Suprapubic skin (tissue), 4 donors: ENCODE measurements at places on chromosomes 11 and 22.

- DNase-seq = no peak
Measured at GRCh38 chr11:122809866-122810265, 28.4 kb upstream of the CRTAM start.

DNA sequence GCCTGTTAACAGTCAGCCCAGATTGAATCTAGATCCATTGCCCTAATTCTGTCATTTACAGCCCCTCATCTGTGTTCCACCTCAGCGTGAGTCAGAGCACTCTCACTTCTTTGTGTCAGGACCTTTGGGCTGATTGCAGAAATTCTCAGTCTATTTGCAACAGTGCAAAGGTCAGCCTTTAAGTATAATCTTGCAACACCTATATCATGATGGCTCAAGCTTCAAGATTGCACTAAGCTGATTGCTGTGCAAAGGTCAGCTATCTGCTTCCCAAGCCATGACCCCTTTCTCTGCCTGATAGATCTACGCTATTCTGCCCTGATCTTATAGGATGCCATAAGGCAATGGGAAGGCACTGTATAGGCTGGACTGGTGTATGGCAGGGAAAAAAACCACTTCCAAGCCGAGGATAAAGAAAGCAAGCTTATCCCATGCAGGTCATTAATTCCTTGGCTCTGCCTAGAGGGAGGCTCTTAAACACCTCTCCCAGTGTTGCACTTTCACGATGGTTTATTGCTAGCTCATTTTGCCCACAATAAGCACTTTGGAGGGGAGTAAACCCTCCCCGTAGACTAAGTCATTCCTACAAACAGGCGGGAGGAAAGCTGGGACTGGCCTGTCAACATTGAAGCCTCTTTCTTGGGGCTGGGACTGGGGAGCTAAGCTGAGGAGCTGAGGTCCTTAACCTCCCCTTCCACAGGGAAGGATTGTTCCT is 100.6 kb downstream of the RRAS2 start:
- DNase-seq = no peak

GRCh38 chr11:315051-315481 is 1.2 kb downstream of the IFITM1 start:
- DNase-seq = no peak

DNA sequence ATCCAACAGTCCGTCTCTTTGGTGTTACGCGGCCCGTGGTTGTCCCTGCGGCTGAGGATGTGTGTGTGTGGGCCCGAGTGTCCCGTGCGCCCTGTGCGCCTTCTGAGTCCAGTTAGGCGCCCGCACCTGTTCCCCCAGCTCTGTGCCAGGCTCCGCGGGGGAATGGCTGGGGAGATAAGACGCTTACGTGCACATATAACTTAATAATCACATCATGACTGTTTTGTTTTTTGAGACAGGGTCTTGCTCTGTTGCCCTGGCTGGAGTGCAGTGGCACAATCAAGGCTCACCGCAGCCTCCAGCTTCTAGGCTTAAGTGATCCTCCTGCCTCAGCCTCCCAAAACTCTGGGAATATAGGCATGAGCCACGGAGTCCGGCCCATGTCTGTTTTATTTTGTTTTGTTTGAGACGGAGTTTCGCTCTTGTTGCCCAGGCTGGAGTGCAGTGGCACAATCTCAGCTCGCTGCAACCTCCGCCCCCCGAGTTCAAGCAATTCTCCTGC is 817 bp downstream of the ARL2 start:
- DNase-seq = no peak

DNA sequence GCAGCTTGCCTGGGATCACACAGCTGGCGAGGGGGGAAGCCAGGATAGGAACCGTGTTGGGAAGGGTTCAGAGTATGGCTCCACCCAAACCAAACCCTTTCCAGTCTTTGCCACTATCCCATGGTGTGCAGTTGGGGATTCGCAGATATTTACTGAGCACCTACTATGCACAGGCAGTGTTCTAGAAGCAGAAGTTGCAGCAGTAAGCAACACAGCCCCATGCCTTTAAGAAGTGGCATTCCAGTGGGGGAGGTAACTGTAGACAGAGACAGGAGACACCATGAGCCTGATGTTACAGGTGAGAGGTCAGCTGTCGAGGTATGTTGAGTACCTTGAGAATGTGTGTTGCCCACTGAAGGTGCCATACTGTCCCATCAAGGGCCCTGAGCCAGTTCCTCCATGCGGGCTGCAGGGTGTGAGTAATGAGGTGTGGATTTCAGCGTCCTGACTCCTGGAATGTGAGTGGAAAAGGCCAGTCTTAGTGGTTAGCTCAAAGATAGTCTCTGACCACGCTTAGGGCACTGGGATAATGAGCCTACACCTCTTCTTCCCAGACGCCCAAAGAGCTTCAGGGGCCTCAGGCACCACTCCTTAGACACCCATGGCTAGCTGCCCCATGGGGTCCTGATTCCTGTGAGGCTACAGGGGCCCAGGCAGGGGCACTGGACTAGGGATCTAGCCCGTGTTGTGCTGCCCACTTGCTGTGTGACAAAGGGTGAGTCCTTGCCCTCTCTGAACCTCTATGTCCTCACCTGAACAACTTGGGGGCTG is 71.8 kb upstream of the TP53I11 start:
- DNase-seq = no peak

- no peak for DNase-seq
Measured at GRCh38 chr22:22366537-22366936, 122.0 kb downstream of the VPREB1 start.

DNA sequence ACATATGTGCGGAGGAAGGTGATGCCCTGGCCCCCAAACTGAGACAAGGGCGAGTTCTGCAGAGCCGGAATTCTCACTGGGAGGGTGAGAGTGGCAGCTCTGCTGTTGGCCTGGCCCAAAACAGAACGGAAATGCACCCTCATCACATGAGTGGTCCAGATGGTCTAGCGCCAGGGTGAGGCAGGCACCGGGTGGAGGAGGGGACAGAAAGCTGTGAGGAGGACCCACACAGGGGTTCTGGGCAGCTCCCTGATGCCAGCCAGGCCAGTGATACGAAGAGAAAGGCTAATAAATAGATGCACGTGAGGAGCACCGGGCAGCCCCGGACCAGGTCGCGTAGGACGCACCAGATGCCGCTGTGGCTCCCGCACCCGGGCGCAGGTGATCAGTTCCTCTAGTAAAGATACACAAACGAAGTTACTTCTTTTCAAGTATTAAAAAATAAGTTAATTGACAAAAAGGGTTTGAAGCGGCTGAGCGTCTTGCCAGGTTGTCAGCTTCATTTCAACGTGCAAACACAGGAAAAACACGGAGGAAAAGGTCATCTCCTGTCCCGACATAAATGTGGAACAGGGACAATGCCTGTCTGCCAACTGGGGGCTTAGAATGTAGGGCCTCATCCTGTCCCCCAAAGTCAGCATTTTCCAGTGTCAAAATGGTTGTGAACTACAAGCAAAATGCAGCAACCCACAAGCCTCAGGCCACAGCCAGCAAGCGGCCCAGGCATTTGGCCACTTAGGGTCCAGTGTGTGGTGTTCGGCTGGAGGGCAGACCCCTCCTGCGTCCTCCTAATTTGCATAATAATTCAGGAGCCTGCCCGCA is 15.3 kb upstream of the BID start:
- DNase-seq = no peak

- no peak for DNase-seq
Measured at GRCh38 chr11:30049214-30049613, 32.4 kb upstream of the KCNA4 start.

- DNase-seq = no peak
Measured at GRCh38 chr22:30600921-30601320, 6.1 kb upstream of the TCN2 start.

- no peak for DNase-seq
Measured at GRCh38 chr11:3137486-3138177, 27.5 kb downstream of the OSBPL5 start.

DNA sequence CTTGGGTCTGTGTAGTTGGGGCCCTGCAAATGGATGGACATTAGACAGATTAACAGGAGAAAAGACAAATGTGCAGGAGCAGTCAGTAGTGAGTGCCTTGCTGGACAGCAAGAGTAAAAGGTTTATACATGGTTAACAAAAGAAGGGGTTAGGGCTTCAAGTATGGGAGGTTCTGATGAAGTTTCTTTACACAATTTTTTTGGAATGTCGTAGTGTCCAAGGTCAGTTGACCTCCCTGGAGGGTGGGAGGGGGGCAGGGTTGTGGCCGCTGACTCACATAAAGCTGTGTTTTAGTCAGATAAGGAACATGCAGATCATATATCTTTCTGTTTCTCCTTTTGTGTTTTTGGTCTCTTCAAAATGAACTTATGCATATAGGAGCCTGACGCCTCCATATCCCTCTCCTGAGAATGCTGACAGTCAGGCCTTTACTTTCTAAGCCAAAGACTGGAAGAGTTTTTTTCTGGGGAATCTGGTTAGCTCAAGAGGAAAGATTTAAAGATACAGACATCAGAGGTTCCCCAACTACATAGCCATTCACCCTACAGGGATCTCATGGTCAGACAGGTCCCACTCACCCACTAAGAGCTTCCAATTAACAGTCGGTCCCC is 134.3 kb downstream of the NECTIN1 start:
- no peak for DNase-seq

DNA sequence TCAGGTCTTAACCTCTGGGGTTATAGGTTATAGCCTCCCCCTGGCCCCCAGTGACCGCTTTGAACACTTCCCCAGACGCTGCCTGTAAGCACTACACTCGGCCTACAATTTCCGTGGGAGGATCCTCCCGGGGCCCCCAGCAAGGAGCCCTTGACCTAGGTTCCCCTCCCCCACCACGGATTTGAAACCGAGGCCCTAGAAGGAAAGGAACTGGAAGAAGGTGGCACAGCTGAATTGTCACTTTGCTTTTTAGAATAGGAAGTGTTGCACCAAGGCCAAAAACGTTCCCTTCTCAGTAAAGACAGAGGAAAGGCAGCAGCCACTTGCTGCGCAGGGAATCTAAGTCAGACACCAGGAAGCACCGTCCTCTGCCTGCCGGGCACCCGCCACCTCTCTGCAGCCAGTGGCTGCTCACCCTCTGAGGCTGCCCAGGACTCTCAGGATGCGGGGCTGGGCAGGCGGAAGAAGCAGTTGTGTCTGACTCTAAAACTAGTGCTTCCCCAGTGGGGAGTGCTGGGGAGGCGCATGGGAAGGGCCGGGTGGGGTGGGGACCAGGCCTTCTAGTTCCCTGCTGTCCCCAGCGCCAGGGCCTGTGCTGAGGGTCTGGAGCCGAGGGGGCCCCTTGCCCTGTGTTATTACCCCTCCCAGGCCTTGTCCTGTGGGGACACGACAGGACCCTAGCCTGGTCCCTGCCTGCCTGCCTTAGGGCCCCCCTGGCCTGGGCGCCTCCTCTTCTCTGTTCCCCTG is 7.9 kb upstream of the FLRT1 start:
- no peak for DNase-seq

GRCh38 chr22:25027043-25027906 is 74.8 kb downstream of the KIAA1671 start:
- DNase-seq = no peak

DNA sequence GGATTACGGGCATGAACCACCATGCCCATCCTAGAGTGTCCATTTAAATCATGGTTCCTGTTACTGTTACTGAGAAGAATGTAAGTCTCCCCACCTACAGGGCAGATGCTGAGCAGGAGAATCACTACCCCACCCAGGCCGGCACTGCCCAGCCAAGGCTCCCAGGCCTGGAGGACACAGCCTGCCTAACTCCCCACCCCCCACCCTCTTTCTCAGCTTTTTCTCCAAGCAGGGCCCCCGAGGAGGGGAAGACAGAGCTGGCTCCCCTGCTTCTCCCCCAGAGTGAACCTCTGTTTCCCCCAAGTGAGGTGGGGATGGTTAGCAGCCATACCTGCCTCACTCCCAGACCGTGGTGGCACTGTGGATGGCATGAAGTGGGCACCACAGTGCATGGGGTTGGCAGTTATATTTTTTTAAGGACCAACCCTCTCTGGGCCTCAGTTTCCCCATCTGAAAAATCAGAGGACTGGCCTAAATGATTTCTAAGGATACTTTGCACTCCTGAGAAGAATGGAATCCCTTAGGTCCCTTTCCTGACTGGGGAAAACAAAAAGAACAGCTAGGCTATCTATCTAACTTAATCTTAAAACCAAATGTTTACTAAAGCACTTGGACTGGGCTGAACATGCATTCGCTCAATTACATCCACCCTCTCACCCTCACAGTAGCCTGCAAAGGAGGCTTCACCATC is 5.0 kb downstream of the CBX7 start:
- no peak for DNase-seq

- DNase-seq = peak; percentile 89
Measured at GRCh38 chr11:13277768-13278608, at the start of gene BMAL1. BMAL1 (plus strand) TSS chr11:13277790; CDS start chr11:13354309, 76,519 bp downstream.
